Activated CD4-positive, alpha-beta T cell treated with anti-CD3 and anti-CD28 coated beads for 36 hours (primary cell): ENCODE measurements at places on chromosomes 3 and 15. TPM values are rescaled to one million over a fixed set of nuclear protein-coding genes. Genes with fewer than 3 reads are reported as not detected.
A peak's percentile ranks its signal among the peaks of the same experiment; 100 is the strongest.

- H3K4me1 ChIP-seq, result peaks cover 30% of the 10 kb centered on the region
- H3K36me3 ChIP-seq, result peaks cover 21% of the 10 kb centered on the region
- H3K27me3 ChIP-seq, result no peaks in the 10 kb centered on the region
These were observed 756 bp downstream of the CLPX start for GRCh38 chr15:65184305-65184867.

DNA sequence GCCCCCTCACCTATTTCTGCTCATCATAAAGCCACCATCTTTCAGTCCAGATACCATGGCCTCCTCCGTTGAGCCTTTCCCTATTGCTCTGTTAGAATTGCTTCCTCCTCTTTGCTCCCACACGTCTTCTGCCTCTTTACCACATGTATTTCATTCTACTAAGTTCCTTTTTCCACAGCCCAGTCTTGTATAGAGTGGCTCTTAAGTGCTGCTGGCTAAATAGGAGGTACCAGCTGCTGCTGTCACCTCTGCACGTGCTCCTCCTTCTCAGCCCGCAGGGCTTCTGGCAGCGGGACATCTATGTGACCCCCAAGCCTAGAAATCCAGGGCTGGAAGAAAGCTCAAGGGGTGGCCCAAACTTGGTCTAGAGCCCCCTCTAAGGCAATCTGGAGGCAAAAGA is 38.8 kb upstream of the PLXND1 start:
- DNase-seq, result no peak
- no peaks in the 10 kb centered on the region for H3K36me3 ChIP-seq
- H3K27ac ChIP-seq, result no peak overlapping the region
- no peak overlapping the region for H3K4me3 ChIP-seq

DNA sequence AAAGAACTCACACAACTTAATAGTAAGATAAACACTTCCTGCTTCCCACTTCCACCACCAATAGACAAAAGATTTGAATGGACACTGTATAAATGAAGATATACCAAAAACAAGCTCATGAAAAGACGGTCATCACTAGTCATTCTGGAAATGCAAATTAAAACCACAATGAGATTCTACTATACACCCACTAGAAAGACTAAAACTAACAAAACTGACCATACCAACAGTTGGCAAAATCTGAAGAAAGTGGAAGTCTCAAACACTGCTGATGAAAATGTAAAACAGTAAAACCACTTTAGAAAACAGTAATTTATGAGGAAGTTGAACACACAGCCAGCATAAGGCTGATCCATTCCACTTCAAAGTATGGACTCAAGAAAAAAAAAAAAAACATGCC is 35.6 kb upstream of the CD96 start:
- DNase-seq, result no peak
- no peaks in the 10 kb centered on the region for H3K36me3 ChIP-seq
- no peak overlapping the region for H3K4me3 ChIP-seq

DNA sequence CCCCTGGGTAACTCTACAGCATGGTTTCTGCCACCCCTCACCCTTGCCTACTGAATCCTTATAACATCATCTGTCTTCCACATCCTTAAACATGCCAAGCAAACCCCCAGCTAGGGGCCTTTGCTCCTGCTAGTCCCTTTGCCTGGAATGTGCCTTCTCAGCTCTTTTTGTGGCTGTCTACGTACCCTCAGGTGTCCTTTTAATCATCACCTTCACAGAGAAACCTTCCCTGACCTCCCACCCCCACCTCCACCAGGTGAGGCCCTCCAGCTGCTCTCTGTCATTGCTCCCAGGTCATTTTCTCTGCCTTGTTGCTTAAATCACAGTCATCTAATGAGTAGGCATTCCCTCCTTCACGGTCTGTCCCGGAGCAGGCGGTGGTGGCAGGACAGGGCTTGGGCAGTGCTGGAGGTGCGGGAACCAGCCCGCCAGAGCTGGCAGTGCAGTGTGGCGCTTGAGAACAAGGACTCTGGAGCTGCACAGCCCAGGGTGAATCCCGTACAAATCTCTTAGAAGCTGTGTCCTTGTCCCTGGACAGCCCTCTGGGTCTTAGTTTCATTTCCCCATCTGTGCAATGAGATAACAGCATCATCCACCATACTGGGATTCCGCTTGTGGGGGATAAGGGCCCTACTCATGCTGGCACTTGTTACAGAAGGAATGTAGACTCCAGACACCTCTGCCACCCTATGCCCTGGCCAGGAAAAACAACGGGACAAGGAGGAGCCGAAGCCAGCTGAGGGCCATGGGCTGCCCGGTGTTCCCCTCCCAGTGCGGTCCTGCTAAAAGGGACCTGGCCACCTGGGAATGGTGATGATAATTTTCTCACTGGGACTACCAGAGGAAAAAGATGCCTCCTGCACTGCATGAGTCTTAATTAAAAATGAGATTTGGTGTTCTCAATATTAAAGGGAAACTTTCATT is 52.1 kb upstream of the IQSEC1 start:
- H3K4me3 ChIP-seq, result no peak overlapping the region
- no peak for DNase-seq
- no peaks in the 10 kb centered on the region for H3K27me3 ChIP-seq
- no peaks in the 10 kb centered on the region for H3K4me1 ChIP-seq
- H3K36me3 ChIP-seq, result no peaks in the 10 kb centered on the region
- H3K27ac ChIP-seq, result no peak overlapping the region

DNA sequence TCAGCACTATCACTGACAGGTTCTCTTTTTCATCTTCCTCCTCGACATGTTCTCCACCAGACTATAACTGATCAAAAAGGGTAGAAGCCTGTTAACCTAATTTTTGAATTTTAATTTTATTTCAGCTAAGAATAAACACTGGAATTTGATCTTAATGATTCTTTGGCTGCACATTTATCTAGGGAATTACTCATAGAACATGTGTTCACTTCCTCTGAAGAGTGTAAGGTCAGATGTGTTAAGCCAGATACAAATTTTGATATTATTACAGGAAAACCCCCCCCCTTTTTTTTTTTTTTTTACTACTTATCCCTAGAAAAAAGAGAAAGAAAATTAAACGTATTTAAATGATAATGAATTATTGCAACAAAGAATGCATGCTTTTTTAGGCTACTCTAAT is 15.0 kb downstream of the DCBLD2 start:
- H3K27me3 ChIP-seq, result no peaks in the 10 kb centered on the region
- no peaks in the 10 kb centered on the region for H3K36me3 ChIP-seq
- no peak overlapping the region for H3K27ac ChIP-seq
- DNase-seq, result no peak
- no peaks in the 10 kb centered on the region for H3K4me1 ChIP-seq

GRCh38 chr15:61649046-61649445 is 411.2 kb downstream of the VPS13C start:
- no peak for DNase-seq
- no peaks in the 10 kb centered on the region for H3K36me3 ChIP-seq
- H3K4me1 ChIP-seq, result no peaks in the 10 kb centered on the region
- no peak overlapping the region for H3K4me3 ChIP-seq
- no peak overlapping the region for H3K27ac ChIP-seq

GRCh38 chr3:106457281-106458180 is 588.7 kb upstream of the CBLB start:
- peak; percentile 56 for DNase-seq
- H3K36me3 ChIP-seq, result no peaks in the 10 kb centered on the region
- no peaks in the 10 kb centered on the region for H3K27me3 ChIP-seq
- peaks cover 15% of the 10 kb centered on the region for H3K4me1 ChIP-seq
- no peak overlapping the region for H3K4me3 ChIP-seq

GRCh38 chr3:65148687-65149086 is 460.9 kb upstream of the ADAMTS9 start:
- no peak overlapping the region for H3K27ac ChIP-seq
- H3K4me3 ChIP-seq, result no peak overlapping the region
- no peaks in the 10 kb centered on the region for H3K4me1 ChIP-seq
- no peaks in the 10 kb centered on the region for H3K27me3 ChIP-seq
- no peak for DNase-seq

GRCh38 chr3:119579366-119580066 is at the start of gene ADPRH:
ADPRH (plus strand) TSS chr3:119579492; CDS start chr3:119582170, 2,678 bp downstream.
- peaks cover 17% of the 10 kb centered on the region for H3K4me1 ChIP-seq
- peak; percentile 75 for DNase-seq
- peak within 1 kb of the TSS; percentile 87 for H3K27ac ChIP-seq
- H3K36me3 ChIP-seq, result no peaks in the 10 kb centered on the region

DNA sequence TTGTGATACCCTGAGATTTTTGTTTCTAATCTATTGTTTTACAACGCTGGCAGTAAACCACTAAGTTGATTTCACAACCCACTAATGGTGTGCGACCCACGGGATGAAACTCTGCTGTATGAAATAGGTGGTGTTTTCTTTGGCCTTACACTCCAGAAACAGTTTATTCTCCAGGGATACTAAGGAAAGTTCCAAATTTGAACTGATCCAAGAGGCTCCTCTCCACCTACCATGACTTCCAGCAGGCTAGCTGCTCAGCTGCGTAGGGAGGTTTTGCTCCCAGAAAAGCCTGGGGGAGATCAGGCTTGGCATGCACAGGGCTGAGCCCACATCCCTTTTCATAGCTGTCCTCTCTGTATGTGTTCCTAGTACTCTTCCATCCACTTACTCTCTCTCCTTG is 71.5 kb downstream of the FAM174B start:
- no peak for DNase-seq
- no peak overlapping the region for H3K4me3 ChIP-seq
- no peaks in the 10 kb centered on the region for H3K36me3 ChIP-seq

- no peaks in the 10 kb centered on the region for H3K36me3 ChIP-seq
- H3K4me3 ChIP-seq, result no peak overlapping the region
- H3K27me3 ChIP-seq, result no peaks in the 10 kb centered on the region
- H3K4me1 ChIP-seq, result peaks cover 7% of the 10 kb centered on the region
- no peak for DNase-seq
These were observed 76.4 kb upstream of the STT3B start for GRCh38 chr3:31456373-31456772.

DNA sequence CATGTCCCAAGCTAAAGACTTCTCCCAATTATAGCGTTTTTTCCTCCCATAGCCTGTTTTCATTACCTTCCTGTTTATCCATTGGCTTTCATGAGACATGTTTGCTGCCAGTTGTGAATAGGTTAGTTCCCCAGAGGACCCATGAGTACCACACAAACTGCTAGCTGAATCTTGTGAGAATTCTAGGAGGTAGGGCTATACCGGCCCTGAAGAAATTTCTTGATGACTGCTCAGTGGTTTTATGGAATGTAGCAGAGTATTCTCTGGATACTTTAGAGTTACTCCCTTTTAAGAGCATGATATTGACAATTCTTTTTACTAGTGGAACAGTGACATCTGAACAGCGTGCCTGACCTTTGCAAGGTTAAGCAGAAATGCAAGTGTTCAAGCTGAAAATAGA is 210.4 kb downstream of the MCTP2 start:
- H3K4me1 ChIP-seq, result no peaks in the 10 kb centered on the region
- no peak for DNase-seq
- no peak overlapping the region for H3K27ac ChIP-seq
- H3K36me3 ChIP-seq, result peaks cover 15% of the 10 kb centered on the region

- no peaks in the 10 kb centered on the region for H3K27me3 ChIP-seq
- H3K4me1 ChIP-seq, result peaks cover 5% of the 10 kb centered on the region
- no peak overlapping the region for H3K4me3 ChIP-seq
These were observed 1.6 kb downstream of the GP9 start for GRCh38 chr3:129061888-129062834.

DNA sequence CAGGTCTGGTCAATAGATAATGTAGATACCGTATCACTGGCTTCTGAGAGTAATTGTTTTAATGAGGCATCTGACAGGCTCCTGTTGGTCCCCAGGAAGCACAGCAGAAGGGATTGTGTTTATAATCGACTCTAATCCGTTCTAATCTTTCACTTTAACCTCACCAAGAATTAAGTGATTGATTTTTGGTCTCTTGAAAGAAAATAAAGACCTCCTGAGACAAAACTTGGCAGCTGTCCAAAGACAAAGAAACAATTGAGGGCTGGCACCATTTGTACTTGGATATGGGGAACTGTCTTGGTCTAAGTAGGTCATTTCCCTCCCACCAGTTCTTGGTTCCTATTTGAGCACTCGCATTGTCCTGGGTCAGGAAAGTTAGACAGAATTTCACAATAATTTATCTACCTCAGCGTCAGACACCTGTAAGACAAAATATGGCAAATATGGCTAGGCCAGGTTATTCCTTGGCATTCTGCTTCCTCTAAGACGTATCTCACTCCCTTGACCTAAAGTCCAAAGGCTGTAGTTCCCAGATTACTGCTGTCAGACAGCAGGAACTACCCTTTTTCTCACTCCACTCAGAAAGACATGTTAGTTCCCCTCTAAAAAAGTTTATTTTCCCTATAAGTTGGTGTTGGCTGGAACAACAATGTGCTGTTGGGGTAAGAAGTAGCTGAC is 22.7 kb upstream of the CD96 start:
- no peak overlapping the region for H3K27ac ChIP-seq
- no peaks in the 10 kb centered on the region for H3K36me3 ChIP-seq
- H3K4me1 ChIP-seq, result no peaks in the 10 kb centered on the region
- H3K27me3 ChIP-seq, result no peaks in the 10 kb centered on the region

Gene EPHA3
- 0.09 TPM for total RNA-seq

Gene GOLGA6A
- not detected for total RNA-seq

Gene SCG5
- 0.91 TPM for total RNA-seq

Gene DLL4
- total RNA-seq, result 0.18 TPM

Gene HDC
- 0.18 TPM for total RNA-seq

Gene MYL3
- not detected for total RNA-seq

Gene FAN1
- total RNA-seq, result 15.4 TPM
